H9 (cell line): ENCODE measurements at places on chromosomes 16 and 17. TPM values are rescaled to one million over a fixed set of nuclear protein-coding genes. Genes with fewer than 3 reads are reported as not detected.

Gene CORO7
- total RNA-seq, result 33.8 and 38.4 TPM in 2 replicates

Gene MYH11
- 0.42 and 0.88 TPM in 2 replicates for total RNA-seq

Gene KRTAP9-2
- total RNA-seq, result not detected in 2 replicates

Gene KRT15
- total RNA-seq, result 0.35 and 0.87 TPM in 2 replicates

Gene MYH8
- not detected in 2 replicates for total RNA-seq

Gene PERCC1
- total RNA-seq, result not detected in 2 replicates

Gene TEDC2
- 40.7 and 45.4 TPM in 2 replicates for total RNA-seq

Gene HSPB9
- total RNA-seq, result 0.15 and 0.18 TPM in 2 replicates

Gene KRTAP16-1
- total RNA-seq, result not detected in 2 replicates

Gene STAC2
- 1.5 and 2.5 TPM in 2 replicates for total RNA-seq

Gene CCL7
- total RNA-seq, result not detected in 2 replicates

Gene TAT
- total RNA-seq, result 0.09 TPM in 1 of 2 replicates, not detected in the other

Gene IRF8
- total RNA-seq, result 0.28 TPM in 1 of 2 replicates, not detected in the other

Gene HOXB5
- total RNA-seq, result not detected in 2 replicates

Gene CD300LB
- not detected in 2 replicates for total RNA-seq

Gene CTF1
- total RNA-seq, result 0.72 TPM in 2 replicates

Gene TM4SF5
- not detected in 2 replicates for total RNA-seq

Gene FSCN2
- total RNA-seq, result 1.0 and 1.6 TPM in 2 replicates

Gene CCDC200
- total RNA-seq, result not detected in 2 replicates

Gene KRTAP9-8
- not detected in 2 replicates for total RNA-seq

Gene MTHFSD
- total RNA-seq, result 3.4 and 4.7 TPM in 2 replicates

Gene PDILT
- total RNA-seq, result not detected in 2 replicates

Gene WNT9B
- total RNA-seq, result 0.70 and 0.77 TPM in 2 replicates

Gene TBC1D3B
- total RNA-seq, result 5.5 and 8.8 TPM in 2 replicates

Gene PLCG2
- 5.4 and 6.0 TPM in 2 replicates for total RNA-seq

Gene MYH2
- total RNA-seq, result 0.68 and 0.90 TPM in 2 replicates

Gene KRT24
- total RNA-seq, result not detected in 2 replicates
